Suppressor macrophage (primary cell): ENCODE measurements at places on chromosomes 11 and 22.
A peak's percentile ranks its signal among the peaks of the same experiment; 100 is the strongest.

DNA sequence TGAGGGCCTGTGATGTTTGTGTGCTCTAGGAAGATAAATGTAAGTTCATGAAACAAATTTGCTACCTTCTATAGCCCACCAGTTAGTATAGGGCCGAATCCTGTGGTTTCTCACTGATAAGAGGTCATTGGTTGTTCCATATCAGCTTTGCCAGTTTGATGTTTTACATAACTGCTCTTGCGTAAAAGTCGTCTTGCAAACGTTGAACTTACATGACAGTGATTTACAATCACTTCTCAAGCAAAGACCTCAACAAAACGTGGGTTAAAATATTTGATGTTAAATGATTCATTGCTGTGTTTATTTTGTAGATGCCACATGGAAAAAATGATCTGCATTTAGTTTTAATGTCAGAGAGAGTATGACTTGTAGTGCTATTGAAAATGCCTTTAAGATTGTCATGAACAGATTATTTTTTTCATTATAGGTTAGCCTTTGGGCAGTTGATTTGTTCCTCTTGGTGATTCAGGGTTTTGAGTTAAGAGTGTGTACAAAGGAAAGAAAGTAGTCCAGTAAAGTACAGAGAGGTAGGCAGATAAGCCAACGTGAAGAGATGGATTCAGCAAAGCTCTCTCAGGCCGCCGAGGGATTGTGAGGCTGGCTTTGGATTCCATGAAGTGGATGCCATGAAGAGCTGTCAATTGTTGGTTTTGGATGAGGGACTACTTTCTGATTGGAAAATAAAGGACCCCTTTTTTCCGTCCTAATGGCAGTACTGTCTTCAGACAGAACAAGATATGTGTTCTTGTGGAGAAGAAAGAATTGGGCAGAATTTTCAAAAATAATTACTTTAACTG, 2.6 kb downstream of the EWSR1 start:
- no peak for DNase-seq

GRCh38 chr11:46778416-46778815, 59.4 kb downstream of the F2 start:
- DNase-seq: no peak

- no peak for DNase-seq
Measured at GRCh38 chr11:73091521-73092305, 50.4 kb downstream of the FCHSD2 start.

DNA sequence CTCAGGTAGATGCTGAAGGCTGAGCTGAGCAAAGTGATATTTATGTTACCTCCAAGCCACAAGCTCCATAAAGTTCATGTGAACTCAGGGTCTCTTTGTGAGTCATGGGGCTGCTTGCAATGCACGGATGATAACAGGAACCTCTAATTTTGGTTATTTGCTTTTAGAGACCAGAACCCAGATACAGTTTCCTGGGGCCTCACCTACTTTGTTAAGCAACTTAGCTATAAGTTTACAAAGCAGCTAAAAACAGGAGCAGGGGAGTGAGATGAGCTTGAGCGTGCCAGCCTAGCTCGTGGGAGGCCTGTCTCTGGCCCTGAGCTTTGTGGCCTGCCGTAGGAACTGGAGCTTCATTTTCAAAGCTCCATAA, 29.2 kb downstream of the SREBF2 start:
- peak; percentile 43 for DNase-seq

GRCh38 chr11:69539416-69540117, 58.1 kb downstream of the LINC01488 start:
- DNase-seq: peak; percentile 82

DNA sequence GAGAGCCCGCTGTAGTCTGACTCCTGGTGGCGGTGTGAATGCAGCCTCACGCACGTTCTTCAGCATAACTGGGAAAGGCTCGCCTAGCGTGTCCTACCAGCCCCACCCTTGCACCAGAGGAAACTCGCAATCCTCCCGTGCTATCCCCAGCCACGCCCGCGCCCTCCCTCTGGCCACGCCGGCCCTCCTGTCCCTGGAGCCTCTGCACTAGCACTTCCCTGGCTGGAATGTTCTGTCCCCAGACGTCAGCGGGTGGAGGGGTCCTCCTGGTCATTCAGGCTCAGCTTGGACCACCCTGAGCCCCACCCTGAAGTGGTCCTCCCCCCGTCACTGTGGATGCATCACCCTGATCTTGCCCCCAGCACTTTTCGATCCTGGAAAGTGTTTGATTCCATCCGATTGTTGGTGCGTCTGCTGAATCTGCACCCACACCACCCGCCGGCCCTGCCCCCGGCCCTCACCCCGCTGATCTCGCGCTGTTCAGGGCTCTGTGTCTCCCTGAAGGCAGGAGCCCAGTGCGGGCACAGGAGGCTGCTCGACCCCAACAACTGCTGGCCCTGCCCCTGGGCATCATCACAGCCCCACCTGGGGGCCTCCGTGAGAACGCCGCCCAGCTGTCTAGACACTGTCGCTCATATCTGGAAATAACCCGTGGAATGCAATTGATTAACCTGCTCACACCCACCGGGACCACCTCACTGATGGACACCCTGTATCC, 437.0 kb downstream of the TBC1D22A start:
- DNase-seq: no peak

DNA sequence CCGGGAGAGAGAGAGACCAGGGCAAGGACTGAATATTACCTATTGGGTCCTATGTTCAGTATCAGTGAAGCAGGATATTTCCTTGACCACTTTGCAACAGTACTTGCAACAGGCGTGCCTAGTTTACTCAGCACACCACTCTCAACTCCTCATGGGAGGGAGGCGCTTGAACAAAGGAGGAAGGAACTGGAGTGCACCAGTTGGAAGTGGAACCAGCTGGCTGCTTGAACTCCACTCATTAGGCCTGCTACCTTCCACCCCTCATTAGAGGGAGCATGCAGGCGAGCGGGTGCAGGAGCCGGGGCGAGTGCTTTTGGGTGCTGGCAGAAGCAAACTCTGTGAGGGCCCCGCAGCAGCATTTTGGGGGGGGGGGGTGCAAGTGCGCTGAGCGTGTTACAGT, 1369.6 kb upstream of the RAG2 start:
- no peak for DNase-seq

DNA sequence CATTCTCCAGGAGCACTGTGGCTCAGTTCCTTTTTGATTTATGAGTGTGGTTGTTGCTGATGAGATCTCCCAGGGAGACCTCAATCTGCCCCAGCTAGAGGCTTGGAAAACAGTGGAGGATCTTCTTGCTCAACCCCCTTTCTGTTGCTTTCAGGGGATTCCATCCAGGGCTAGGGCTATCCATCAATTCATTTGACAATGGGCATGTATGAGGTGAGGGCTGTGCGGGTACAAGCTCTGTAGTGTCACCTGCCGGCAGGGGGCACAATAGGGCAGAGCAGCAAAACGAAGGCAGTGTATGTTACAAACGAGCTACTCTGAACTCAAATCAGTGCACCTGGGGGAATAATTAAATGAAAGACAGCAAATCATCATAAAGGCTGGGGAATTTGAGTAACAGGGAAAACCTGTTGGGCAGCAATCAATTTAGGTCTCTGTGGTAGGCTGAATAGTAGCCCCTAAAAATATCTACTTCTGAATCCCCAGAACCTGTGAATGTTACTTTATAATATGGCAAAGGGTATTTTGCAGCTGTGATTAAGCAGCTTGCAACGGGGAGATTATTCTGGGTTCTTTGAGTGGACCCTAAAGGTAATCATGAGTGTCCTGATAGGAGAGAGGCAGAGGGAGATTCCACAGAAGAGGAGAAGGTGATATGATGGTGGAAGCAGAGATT, 170.3 kb upstream of the ZBED5 start:
- peak; percentile 82 for DNase-seq

DNA sequence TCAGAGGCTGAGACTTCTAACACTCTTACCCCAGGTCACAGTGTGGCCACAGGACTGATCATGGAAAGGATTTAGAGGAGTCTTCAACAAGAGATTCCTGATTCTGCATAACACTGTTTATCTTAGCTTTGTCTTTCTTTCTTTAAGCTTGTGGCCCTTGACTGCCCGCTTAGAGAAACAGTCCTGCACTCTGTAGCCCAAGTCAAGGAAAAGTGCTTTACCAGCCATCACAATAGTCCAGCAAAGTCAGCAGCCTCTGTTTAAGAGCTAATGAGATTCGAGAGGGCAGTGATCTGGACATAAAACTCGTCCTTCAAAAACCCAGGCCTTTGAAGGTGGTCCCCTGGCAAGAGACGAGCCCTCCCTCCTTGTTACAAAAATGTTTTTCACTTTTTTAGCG, 30.0 kb downstream of the PRDM10 start:
- DNase-seq: no peak

GRCh38 chr11:123853038-123853437, 32.4 kb downstream of the TMEM225 start:
- DNase-seq: no peak

GRCh38 chr11:75577207-75577606, 15.2 kb downstream of the SERPINH1 start:
- no peak for DNase-seq

GRCh38 chr11:17352950-17353820, 1.6 kb downstream of the NCR3LG1 start:
- DNase-seq: peak; percentile 84

- peak; percentile 75 for DNase-seq
Measured at GRCh38 chr11:33172996-33173395, 11.7 kb upstream of the CSTF3 start.

- no peak for DNase-seq
Measured at GRCh38 chr11:101555366-101555765, 28.4 kb downstream of the TRPC6 start.

DNA sequence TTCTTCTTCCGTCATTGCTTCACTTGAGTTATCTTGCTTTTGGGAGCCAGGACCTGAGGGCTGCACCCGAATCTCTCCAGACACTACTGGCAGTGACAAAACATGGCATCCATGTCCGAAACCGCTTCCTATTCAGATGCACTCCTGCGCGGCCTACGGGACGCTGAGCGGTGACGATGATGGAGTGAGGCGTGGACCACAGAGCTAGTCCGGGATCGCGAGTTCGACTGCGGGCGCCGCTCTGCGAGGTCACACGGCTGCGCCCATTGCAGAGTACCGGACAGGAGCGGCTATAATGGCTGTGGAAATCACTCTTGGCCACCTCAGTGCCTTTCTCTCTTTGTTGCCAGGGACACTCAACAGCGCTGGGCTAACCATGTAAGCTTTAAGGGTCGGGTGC, 453.8 kb upstream of the CNTN5 start:
- DNase-seq: no peak

DNA sequence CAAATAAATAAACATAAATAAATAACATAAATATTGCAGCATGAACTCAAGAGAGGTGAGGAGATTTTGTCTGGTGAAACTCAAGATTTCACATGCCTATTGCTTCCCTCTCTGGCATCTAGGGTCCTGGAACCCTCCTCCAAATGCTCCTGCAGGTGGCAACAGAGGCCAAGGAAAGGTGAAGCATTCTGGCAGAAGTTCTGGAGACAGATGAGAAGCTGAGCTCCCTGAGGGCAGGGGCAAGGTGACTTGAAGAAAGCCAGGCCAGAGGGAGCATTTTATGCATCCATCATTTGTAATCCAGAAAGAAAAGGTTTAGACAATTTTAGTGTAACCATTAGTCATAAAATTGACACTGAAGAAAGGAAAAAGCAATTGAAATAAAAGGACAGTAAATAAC, 64.9 kb downstream of the ENDOD1 start:
- DNase-seq: peak; percentile 73

DNA sequence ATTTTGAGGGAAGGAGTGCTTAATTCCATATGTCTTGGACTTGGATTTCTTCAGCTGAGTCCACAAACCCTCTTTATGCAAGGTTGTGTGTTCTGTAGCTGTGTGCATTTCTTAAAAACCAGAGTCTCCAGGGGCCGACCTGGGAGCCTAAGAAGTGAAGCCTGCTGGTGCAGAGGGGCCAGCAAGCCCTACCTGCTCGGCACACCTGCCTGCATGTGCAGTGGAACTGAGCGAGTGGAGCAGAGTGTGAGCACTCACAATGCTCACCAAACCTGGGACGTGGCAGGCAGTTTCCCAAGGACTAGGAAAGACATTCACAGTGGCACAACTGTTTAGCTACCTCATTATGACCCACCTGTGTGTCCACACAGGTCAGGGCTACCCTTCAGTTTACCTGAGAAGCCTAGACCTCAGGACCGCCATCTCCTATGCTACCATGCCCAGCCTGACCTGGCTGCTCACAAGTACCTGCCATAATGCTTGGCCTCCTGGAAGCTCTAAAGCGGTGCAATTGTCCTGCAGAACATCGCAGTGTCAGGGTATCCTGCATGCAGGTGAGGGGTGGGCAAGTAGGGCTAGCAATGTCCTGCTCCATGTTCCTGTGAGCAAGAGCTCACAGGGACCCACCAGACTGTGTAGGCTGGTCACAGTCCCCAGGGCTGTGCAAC, 3.8 kb downstream of the C22orf39 start:
- no peak for DNase-seq

GRCh38 chr11:104260456-104260855, 96.5 kb upstream of the PDGFD start:
- DNase-seq: no peak

DNA sequence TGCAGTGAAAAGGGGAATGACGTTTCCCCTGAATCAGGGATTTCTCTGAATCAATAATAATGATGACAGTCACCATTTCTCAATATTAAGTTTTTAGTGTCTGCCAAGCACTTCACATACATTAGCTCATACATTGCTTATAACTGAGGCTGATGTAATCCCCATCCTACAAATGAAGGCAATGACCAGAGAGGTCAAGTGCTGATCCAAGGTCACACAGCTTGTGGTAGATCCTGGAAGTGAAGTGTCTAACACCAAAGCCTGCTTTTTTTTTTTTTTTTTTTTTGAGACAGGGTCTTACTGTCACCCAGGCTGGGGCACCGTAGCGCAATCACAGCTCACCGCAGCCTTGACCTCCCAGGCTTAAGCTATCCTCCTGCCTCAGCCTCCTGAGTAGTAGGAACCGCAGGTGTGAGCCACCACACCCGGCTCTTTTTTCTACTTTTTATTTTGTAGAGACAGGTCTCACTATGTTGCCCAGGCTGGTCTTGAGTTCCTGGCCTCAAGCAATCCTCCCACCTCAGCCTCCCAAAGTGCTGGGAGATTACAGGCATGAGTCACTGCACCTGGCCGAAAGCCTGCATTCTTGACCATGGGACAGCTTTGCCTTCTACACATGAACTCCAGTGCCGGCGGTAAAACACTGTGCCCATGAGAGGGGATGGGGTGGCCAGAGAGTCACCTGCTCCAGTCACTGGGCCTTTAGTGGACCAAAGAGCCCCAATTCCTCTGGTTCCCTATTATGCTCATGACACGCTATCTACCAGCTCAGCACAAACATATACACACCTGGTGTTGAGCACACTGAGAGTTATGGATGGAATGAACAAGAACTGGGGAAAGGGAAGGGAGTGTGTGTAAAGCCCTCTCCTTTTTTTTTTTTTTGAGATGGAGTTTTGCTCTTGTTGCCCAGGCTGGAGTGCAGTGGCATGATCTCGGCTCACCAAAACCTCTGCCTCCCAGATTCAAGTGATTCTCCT, 17.4 kb downstream of the ARHGAP1 start:
- no peak for DNase-seq
